ENCODE measurements at places on chromosomes 11 and 22.
A peak's percentile ranks its signal among the peaks of the same experiment; 100 is the strongest.

GRCh38 chr11:58775066-58775708 lies 43.4 kb upstream of the GLYAT start:
- DNase-seq = no peak

GRCh38 chr11:133697603-133698180 lies 147.6 kb downstream of the SPATA19 start:
- DNase-seq = no peak

DNA sequence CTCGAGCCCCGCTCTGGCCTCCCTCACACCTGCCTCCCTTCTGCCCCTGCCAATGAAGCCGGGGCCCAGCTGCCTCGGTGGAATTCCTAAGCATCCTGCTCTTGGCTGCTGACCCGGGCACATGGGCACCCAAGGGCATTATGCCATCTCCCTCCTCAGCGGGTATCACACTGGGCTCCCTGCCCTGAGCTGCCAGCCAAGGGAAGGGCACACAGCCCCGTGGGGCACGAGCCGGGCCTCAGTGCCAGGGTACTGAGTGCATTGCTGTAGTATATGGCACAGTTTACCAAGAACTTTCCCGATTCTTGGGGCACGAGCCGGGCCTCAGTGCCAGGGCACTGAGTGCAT lies 43.8 kb upstream of the JAM3 start:
- DNase-seq = no peak

DNA sequence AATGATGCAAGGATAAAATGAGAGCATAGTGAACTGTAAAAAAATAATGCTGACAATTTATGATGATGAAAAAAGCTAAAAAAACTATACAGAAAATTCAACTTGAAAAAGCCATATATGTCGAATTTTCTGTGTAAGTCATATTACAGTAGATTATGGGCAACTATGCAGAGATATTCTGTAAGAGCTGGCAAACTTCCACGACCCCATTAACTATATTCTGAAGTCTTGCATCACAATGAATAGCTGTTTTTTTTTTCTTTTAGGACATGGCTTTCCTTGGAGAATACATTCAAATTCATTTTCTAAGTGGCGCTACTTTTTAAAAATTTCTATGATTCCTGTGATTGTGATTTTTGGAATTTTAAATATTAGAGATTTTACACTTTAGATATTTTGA lies 18.4 kb downstream of the PSMD13 start:
- no peak for DNase-seq

DNA sequence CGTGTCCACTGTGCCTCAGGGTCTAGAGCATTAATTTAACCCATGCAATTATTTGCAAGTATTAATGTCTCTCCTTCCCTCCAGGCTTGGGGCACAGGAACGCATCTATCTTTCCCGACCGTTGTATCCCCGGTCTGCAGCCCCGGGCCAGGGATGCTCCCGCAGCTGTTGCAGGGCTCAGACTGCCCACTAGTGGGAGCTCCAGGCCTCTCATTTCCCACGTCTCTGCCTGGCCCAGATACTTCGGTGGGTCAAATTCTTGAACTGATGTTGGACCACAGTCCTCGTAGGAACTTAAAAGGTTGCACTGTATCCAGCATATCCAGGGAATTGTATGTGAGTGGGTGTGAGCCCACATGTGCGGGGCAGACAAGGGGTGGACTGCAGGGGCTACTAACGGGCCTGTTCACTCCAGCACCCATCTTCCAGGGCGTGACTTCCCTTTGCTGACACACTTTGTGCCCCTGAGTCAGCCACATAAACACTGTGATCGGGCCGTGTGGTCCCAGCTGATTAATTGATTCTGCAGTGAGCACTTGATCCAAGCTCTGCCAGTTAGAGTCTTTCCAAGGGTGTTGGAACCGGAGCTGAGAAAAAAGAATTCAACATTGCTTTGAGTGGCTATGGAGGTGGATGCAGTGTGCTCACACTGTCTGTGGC lies 451.3 kb downstream of the TBC1D22A start:
- DNase-seq = peak; percentile 20

DNA sequence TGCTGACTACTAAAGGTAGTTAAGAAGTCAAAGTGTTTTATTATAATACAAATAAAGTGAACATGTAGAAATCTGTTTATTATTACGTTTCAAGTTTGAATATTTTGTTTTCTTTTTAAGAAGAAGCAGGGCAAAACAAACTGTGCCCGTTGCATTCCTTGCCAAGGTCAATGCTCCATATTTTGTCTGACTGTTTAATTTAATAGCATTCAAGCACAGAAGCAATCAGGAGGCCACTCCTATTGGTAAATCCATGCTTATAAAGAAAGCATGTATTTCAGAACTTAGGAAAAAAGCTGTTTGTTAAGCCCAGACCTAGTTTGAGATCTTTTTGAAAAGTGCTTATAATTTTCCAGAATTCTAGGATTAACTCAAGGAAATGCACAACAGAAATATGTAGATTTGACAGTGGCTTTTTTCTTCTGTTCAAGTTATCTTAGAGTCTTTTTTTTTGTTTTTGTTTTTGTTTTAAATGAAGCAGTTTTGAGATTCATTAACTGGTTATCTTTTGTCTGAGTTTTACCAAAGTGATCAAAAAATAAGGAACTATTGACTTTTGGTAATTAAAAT lies 51.7 kb downstream of the ARHGAP42 start:
- DNase-seq = no peak

DNA sequence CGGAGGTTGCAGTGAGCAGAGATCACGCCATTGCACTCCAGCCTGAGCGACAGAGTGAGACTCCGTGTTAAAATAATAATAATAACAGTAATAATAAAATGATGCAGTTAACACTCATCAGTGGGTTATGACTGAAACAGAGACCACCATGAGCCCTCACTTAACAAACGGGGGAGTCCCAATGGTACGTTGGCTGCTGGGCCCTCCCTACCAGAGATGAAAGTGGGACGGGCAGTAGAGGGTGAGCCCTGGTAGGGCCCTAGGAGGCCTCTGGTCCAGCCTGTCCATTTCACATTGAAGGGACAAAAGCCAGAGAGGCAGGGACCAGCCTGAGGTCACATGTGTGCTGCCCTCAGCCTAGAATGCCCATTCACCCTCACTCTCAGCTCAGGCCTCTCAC lies 13.7 kb upstream of the KIAA0930 start:
- no peak for DNase-seq

GRCh38 chr11:82858556-82859091 lies 41.6 kb downstream of the PRCP start:
- DNase-seq = no peak

DNA sequence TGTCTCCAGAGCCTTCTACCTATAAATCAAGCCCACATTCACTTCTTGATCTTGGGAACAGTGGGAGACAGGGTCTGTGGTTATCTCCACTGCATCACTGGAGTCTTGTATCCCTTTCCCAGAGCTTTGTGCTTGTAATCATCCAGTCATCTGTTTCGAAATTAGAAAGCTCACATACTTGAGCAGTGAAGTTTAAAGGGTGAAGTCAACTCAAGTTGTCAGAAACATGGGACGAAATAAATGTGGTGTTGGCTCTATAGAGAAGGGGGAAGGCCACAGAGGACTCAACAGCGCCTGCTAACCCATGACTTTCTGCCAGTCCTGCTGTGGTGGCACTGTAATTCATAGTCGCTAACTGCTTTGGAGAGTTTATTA lies 197.5 kb downstream of the DBX1 start:
- DNase-seq = no peak

DNA sequence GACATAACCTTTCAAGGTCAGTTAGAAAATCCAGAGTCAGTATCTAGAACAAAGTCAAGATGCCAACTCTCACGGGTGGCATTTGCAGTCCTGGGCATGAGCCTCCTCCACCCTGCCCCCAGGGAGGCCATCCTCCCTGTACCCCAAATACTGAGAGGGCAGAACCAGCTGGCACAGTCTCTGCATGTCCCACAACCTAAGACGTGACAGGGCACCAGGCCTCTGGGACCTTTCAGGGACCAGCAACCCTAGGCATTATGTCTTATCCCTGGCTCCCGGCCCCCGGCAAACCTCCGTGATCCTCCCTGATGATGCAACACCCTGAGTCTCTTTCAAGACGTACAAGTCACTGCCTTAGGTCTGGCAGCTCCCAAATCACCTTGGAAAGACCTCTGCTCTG lies 2.0 kb downstream of the MB start:
- DNase-seq = no peak

DNA sequence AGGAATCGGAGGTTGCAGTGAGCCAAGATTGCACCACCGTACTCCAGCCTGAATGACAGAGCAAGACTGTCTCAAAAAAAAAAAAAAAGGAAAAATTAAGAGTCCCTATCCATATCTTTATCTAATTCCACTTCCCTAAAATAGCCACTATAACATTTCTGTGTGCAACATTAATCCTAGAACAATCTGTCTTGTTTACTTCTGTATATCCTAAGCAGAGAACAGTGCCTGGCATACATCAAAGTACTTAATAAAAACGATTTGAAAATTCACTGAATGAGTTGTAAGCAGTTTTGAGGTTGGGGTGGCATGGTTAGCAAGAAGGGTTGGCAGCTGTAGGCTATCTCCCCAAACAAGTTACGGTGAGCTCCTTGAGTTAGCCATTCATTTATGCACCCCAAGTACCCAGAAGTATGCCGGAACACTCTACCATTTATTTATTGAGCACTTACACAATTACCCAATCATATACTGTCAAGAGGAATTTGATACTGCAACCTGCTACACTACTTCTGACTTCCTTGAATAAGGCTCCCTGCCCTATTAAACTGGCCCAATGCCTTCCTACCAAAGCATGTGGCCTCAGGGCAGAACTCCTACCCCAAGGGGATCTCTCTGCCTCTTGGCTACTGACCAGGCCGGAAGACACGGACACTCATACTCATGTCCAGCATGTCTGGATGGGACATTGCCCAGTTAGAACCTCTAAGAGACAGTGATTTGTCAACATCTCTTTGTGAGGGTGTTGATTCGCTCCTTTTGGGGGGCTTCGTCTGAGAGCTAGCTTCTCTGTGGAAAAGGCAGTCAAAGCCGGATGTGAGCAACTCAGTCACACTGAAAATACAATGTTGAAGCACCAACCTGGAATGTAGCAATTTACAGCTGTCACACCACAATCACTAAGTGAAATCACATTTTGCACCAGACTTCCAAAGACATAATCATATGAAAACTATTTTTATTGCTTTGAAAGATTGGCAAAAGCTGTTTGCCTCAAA lies 16.3 kb upstream of the TMEM41B start:
- no peak for DNase-seq

DNA sequence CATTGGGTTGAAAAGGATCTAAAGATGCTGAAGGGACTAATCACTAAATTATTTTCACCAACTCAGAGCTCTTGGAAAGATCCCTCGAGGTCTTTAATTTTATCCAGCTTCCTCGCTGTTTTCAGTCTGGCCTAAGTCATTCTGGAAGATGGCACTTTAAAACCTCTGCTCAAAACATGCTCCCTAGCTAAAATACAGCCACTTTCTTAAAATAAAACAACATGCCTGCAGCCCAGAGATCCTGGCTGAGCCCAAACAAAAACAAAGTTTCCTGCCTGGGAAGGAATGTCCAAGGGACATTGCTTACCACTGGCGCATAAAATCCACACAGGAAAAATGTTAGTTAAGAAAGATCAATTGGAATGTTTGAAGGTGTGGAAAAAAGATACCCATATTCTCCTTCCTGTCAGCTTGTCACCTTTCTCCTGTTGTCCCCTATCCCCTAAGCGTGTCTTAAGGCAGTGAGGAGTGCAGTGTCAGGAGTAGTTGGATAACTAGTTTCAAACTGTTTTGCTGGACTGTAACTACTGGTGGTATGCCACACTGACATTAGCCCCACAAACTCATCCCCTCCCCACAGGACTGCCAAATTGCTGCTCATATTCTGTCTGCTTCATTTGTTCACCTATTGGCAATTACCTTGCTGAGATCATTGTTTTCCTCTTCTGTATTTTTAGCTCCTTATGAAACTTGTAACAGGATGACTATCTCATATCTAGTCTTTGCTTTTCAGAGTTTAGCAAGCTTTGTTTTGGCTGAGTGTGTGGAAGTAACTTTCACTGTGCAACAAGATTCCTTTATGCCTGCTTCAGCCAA lies 108.3 kb upstream of the SESN3 start:
- no peak for DNase-seq

DNA sequence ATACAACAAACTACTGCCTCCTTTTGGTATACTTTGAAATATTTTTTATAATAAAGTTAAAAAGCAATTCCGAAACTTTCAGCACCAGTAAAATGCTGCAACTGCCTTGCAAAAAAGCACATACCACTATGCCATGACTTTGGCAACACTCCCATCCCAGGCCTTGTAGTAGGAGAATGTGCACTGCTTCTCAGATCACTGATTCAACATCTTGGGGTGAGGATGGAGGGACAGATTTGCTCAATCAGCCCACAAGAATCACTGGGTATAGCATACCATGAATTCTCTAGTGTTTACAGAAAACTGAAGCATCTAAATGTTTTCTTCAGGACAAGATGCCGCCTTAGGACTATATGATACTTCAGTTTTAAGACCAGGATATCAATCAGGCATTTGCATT lies 14.9 kb downstream of the EIF4ENIF1 start:
- no peak for DNase-seq

DNA sequence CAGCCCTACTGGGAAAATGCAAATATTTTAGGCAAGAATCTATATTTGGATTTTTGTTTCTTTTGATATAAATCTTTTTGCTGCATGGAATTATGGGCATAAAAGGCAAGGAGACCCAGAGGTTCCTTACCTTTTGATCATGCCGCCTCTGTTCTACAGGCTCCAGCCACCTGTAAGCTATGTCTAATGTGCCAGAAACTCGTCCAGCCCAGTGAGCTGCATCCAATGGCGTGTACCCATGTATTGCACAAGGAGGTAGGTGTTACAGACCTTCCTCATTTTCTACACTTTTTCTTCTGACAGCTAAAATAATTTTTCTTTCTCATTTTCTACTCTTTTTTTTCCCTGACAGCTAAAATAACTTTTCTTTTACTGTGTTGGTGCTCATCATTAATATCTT lies 8.2 kb upstream of the BACE1-AS start:
- DNase-seq = no peak

- no peak for DNase-seq
These were observed 5.7 kb upstream of the FBXO3 start for GRCh38 chr11:33779849-33780528.

DNA sequence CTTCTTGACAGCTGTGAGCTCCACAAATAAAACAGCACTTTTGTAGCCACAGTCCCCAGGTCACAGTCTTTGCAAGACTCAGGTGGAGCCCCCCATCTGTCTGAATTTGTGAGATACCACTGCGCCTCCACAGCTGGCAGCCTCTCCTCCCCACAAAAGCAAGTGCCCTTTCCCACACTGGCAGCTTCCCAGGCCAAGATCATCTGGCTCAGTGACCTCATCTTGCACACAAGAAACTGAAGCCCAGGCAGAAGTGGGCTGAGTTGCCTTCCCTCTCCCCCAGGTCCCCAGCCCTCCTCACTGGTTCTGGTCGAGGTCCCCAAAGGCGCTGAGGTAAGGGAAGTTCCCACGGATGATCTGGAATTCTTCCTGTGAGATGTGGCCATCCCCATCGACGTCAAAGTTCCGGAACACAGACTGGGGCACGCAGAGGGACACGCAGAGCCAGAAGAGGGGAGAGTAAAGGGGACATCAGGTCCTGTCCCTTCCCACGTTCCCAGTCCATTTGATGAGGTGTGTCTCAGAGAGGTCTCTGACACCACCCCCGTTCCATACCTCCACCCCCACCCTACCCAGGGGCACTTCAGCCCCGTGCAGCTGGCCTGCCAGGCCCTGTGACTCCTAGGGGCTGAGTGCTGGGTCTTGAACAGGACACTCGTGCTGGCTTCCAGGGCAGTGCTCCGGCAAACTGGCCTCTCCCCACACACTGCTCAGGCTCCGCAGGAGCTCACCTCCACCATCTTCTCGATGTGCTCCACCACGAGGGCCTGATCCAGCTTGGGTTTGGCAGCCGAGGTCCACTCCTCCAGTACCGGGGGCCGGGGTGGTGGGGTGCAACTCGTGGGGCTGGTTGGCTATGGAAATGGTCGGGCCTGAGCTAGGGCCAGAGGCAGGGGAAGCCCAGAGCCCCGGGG lies 8.9 kb downstream of the RASGRP2 start:
- DNase-seq = no peak

All from CD4-positive, alpha-beta T cell treated with Interleukin-15 for 4 hours (primary cell).